ENCODE measurements at places on chromosomes 12 and 14.

- no peak for DNase-seq
Observed at GRCh38 chr14:54474232-54474793, 14.5 kb downstream of the GMFB start.

DNA sequence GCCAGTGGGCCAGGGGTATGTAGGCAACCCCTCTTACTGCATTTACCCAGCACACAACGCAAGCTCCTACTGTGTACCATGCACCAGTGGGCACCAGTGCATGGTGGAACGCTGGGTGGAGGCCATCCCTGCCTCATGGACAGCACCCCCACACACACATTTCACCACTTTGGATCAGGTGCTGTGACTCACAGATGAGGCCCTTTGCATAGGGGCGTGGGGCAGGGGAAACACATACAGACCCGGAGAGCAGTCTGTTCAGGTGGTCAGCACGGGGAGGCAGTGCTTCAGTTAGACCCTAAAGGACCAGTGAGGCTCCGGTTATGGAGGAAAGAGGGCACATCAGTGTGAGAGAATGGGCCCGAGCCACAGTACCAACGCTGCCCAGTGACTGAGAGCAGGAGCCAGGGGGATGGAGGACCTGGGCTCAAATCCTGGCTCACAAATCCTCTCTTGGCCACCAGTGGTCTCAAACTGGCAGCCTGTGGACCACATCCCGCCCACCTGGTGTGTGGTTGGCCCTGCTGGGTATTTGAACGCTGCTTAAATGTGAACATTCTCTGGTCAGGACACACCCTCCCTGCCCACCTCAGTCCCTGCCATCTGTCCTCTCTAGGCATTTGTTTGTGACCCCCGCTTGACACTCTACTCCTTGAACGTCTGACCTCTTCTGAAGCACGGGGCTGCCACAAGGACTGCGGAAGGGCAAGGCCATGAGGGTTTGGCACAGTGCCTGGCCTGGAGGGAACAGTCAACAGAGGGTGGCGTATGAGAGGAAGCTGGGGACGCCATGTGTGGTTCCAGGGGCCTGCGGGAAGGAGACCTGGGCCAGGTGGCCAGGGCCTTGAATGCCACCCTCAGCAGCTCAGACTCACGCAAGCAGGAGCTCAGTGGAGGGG, 46.7 kb downstream of the FAM222A start:
- DNase-seq, result no peak

DNA sequence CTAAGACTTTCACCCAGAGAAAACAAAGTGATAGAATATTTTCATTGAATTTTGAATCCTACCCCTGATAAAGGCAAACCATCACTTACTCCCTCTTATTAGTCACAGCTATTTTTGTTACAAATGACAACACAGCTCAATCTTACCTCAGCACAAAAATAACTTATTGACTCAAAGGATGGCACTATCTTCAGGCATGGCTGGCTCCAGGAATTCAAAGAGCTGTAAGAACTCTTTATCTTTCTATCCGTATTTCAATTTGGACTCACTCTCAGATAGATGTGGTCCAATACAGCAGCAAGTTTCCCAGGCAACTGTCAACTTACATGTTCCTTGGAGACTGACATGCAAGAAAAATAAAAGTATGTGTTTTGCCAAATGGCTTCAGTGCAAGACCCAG, 709.4 kb upstream of the MDGA2 start:
- no peak for DNase-seq

- no peak for DNase-seq
Observed at GRCh38 chr14:40414386-40414785, 982.2 kb upstream of the FBXO33 start.

DNA sequence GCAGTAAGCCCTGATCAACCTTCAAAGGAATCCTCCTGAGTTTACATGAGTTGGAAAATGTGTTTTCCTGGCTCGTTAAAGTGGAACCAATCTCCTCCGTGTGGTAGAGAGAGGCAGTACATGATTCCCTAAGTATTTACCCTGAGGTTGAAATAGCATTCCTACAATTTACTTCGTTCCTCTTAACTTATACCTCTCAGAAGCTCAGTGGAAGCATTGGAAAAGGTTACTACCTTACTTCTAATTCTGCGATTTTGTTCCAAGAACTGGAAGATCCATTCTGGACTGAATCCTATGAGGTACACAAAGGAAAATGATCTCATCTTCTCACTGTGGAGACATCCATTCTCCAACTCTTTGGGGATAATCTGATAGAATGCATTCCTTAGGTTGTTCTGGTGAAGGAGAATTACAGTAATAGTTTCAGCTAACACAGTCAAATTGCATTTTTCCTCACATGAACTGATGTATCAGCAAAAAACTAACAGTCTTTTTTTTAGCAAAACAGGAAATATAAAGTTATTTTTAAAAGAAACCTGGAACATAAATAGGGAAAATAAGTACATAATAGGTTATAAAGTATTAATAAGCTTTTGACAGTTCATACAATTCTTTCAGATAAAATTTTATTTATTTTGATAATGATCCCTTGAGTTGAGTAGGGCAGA, 475.6 kb downstream of the PDZRN4 start:
- DNase-seq, result no peak

DNA sequence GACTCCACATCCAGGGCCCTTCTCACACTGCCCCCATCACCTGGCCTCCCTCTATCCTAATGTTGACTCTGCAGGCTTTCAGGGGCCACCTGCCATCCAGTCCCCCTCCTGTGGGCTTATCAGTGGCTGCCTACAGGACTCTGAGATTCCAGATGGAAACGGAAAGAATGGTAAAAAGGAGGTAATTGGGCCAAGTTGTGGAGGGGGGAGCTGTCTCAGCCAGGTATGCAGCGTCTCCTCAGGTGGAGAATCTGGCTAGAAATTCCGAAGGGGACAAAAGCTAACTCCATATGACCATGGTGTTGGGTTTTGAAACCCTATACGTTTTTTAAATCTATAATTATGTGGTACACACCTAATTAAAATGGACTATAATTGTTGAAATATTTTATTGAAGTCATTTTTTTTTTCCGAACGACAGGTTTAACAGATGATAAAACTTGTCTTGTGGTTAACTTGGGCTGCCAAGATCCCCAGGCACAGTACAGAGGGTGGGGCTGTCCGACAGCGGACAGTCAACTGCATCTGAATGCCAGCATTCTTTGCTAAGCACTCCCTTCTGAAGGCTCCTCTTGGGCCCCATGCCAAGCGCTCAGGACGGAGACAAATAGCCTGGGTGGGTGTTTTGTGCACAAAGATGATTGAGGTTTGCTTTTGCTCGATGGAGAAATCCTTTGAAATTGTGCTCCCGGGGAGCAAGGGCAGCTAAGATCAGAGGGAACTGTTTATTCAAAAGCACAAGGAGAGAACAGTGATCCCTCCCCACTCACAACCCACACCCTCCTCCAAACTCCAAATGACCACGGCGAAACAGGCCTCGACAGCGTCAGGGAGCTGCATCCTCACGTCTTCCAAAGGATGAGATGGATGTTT, 365.6 kb downstream of the BCL11B start:
- no peak for DNase-seq

GRCh38 chr12:122882908-122883558, 12.9 kb downstream of the VPS37B start:
- DNase-seq, result no peak

DNA sequence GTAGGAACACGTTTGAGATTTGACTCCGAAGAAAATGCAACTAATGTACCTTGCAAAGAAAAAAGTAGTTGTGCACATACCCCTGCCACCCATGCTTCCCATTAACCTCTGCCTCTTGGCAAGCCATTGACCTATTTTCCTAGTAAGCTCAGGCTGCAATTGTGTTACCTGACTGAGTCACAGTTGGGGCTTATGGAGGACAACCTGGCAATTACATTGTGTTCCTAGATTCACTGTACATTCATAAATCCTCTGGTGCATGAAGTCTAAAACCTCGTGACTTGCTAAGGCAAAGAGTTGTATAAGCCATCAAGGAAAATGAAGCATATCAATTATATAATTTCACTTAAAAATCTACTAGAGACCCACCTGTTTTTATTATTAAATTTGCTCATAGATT, 62.0 kb upstream of the DUSP6 start:
- no peak for DNase-seq

- no peak for DNase-seq
Observed at GRCh38 chr12:52202361-52203078, 10.7 kb upstream of the KRT80 start.

GRCh38 chr14:71855399-71856036, 76.7 kb upstream of the RGS6 start:
- DNase-seq, result no peak

DNA sequence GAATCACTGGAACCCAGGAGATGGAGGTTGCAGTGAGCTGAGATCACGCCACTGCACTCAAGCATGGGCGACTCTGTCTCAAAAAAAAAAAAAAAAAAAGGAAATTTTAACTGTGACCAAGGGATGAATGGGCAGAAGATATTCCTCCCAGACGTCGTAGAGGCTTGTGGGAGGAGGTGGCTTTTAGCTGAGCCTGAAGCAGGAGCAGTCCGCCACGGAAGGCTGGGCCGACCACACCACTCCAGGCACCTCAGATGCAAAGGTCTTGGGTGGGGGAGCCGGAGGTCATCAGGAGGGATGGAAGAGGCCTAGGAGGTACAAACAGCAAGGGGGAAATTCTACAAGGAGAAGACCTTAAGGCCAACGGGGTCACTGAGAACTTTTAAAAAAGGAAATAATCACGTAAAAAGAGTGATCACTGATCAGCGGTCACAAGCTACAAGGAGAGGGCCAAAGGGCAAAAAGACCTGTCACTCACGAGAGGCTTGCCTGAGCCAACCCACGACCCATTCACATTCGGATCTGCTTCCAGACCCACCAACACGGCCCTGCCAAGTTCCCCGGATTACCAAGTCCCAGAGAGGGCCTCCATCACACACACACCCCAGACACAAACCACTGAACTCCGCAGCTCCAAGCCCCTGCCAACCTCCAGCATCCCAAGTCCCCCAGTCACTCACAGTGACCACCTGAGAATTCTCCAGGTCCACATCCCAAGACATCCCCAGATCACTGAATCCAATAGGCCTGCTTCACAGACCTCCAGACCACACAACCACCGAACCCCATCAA, 3.5 kb downstream of the ZNF605 start:
- no peak for DNase-seq

- no peak for DNase-seq
Observed at GRCh38 chr12:6458281-6459003, 6.6 kb downstream of the TAPBPL start.

DNA sequence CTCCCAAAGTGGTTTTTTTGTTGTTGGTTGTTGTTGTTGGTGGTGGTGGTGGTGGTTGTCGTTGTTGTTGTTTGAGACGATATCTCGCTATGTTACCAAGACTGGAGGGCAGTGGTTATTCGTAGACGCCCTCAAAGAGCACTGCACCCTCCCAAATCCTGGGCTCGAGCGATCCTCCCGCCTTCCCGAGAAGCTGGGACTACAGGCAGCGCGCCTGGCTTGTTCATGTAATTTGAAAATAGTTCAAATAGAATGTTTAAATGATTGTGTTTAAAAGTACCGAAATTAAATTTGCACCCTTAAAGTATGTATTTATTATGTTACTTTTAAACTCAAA, 439 bp upstream of the ANAPC5 start:
- DNase-seq, result no peak

DNA sequence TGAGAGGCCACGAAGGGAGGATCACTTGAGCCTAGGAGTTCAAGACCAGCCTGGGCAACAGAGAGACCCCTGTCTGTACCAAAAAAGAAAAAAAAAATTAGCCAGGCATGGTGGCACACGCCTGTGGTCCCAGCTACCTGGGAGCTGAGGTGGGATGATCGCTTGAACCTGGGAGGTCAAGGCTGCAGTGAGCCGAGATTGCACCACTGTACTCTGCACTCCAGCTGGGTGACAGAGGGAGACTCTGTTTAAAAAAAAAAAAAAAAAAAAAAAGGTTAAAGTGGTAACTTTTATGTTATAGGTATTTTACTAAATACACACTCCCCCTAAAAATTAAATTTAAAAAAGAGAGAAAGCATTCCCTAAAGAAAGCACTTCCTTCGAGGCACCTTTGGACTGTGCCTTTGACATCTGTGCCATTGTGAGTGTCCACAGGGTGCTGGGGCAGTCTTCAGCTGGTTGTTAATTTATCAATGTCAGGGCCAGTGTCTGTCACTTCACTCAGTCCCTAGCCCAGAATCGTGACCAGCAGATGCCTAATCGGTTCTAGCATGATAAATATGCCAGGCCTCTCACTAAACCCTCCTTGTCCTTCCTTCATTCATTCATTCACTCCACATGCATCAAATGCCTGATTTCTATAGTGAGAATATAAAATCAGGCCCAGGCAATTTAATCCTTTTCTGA, 63.1 kb downstream of the B4GALNT3 start:
- DNase-seq, result no peak
